Dorsolateral prefrontal cortex (tissue), 122 donors: ENCODE measurements at places on chromosomes 5 and 9.

DNA sequence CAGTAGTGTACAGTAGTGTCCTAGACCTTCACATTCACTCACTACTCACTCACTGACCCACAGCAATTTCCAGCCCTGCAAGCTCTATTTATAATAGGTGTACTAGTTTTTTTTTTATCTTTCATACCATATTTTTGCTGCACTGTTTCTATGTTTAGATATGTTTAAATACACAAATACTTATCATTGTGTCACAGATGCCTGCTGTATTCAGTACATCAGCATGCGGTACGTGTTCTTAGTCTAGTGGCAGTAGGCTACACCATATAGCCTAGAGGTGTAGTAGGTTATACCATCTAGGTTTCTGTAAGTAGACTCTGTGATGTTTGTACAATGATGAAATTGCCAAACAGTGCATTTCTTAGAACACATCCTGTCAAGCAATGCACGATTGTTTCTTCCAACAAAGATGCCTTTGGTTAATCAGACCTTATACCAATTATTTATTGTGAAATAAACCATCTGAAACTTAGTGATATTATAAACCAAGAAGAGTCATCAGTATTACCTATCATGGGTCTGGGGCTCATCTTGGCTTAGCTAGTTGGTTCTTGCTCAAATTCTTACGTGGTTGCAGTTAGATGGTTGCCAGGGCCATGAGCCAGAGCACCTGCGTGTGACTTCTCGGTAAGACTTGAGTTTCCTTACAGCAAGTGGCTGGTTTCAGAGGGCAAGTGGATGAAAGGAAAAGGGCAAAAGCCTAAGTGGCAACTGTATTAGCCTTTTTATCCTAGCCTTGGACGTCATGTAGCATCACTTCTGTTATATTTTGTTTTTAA lies 41.1 kb downstream of the ERBIN start:
- no peak for DNase-seq

GRCh38 chr5:109610581-109610980 lies 79.1 kb upstream of the MAN2A1 start:
- DNase-seq = no peak

DNA sequence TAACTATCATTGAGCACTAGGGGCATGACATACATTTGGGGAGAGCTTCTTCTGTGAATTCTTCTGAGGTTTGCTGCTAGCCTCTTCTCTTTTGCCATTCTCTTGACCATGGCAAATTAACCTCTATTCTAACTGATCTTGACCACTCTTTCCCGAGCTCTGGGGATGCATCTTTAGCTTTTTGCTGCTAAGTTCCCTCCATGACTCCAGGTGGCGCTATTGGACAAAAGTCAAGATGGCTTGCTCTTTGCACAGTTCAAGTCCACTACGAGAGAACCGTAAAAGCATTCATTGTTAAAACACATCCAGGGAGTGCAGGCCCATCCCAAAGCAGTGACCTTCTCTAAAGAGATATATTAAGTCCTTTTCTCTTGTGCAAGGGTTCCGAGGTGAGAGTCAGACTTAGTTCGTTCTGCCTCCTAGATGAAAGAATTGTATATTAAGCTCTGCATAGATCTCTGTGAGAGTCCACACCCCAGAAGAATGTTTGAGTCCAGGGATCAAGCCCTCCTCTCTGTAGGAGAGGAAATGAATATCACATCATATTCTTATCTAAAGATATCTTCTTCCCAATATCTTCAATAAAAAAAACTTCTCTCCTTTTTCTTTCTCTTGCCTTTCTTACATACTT lies 1152.9 kb upstream of the CDH6 start:
- DNase-seq = peak; percentile 9

DNA sequence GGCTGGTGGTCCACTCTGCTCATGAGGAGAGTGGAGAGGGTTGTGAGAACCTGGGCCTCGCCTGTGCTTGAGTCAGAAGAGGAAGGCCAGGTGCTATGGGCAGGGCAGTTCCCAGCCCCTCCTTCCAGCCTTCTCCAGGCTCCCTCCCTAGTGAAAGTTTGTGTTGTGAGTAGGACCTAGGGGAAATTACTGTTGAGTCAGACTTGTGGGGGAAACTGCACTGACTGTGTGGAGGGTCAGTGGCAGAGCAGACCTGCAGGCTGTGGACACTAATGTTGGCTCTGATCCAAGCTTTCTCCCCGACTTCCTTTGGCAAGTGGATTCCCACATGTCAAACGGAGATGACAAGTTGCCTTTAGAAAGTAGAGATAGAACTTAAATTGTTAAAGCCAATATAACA lies 102.6 kb downstream of the ARHGAP26 start:
- no peak for DNase-seq

DNA sequence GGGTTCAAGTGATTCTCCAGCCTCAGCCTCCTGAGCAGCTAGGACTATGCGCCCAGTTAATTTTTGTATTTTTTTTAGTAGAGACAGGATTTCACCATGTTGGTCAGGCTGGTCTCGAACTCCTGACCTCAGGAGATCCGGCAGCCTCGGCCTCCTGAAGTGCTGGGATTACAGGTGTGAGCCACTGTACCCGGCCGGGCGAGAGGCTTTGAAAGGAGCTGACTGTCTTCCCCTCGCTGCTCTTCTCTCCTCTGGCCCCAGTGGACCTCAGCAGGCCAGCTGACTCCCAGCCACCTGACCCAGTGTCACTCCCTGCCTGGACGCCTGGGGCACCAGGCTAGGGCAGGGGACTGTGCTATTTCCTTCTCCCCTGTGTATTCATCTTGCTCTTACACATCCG lies 89.5 kb upstream of the ANKRD55 start:
- no peak for DNase-seq

GRCh38 chr5:14286007-14286406 lies 142.9 kb downstream of the TRIO start:
- DNase-seq = no peak

DNA sequence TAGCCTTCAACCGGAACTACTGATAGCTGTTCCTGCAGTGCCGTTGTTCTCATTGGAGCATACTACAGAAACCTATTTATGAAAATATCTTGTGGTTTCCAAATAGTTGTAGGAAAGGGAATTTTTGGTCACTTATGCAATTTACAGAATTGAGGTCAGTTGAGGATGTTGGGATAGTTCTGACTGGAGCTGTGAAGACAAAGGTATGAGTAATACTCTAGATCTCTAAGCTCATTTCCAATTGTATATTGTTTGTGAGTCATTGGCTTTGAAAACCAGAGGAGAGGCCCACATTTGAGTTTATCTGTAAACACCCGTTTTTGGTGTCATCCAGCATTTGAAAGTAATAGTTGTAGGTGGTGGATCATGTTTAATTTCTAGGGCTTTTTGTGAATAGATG lies 561.3 kb upstream of the WWC1 start:
- no peak for DNase-seq

DNA sequence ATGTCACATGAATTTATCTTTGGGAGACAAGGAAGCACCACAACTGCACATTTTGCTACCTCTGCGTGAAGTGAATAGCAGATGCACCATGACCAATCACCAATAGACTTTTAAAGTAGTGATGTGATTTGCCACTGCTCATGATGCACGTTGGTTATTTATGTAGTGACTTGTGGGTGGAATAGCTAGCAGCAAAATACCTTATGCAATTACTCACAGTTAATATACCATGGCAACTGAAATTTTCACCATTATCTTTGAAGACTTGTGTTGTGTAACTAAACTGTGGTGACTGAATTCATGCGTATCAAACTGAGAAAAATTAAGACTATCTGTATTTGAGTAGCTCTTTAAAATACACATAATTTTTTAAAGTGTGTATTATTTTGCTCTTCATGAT lies 46.2 kb upstream of the TUSC1 start:
- no peak for DNase-seq

- no peak for DNase-seq
These were observed 14.6 kb downstream of the FGF1 start for GRCh38 chr5:142671266-142671665.

- DNase-seq = no peak
These were observed 257.6 kb downstream of the GLIS3 start for GRCh38 chr9:4042231-4042630.

GRCh38 chr5:172554562-172554961 lies 86.5 kb upstream of the NEURL1B start:
- no peak for DNase-seq

DNA sequence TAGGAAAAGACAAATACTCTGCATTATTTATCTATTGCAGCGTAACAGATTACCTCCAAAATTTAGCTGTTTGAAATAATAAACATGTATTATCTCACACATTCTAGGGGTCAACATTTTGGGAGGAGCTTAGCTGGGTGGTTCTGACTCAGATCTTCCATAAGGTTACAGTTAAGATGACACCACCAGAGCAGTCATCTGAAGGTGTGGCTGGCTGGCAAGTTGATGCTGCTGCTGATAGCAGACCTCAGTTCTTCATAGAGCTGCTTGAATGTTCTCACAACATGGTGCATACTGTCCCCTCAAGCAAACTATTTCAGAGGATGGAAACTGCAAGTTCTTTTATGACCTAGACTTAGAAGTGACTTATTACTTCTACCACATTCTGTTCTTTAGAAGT lies 146.3 kb upstream of the FSTL4 start:
- DNase-seq = no peak
